ENCODE measurements at places on chromosomes 11 and 22. TPM values are rescaled to one million over a fixed set of nuclear protein-coding genes. Genes with fewer than 3 reads are reported as not detected.

TYR gene
- total RNA-seq: not detected

CD3D gene
- 557 TPM for total RNA-seq

FAM83F gene
- total RNA-seq: 0.05 TPM

HOATZ gene
- not detected for total RNA-seq

OSM gene
- 80.5 TPM for total RNA-seq

CHRM1 gene
- total RNA-seq: not detected

KRTAP5-9 gene
- total RNA-seq: 0.35 TPM

TUBA8 gene
- 1.4 TPM for total RNA-seq

FOLR1 gene
- not detected for total RNA-seq

MYEOV gene
- not detected for total RNA-seq

GGTLC2 gene
- not detected for total RNA-seq

GLB1L2 gene
- total RNA-seq: 1.6 TPM

OVCH2 gene
- total RNA-seq: not detected

SOX10 gene
- not detected for total RNA-seq

TTLL8 gene
- not detected for total RNA-seq

TREH gene
- not detected for total RNA-seq

LUZP2 gene
- not detected for total RNA-seq

GRM5 gene
- total RNA-seq: not detected

SCGB1D2 gene
- not detected for total RNA-seq

MMP8 gene
- total RNA-seq: not detected

KCNK4 gene
- total RNA-seq: not detected

MMP27 gene
- not detected for total RNA-seq

Measured in activated CD4-positive, alpha-beta T cell treated with anti-CD3 and anti-CD28 coated beads, Interleukin-2, amount 10 ng/mL, durations not matched to agents 7 days and 5 days (primary cell).